ENCODE measurements at places on chromosomes 1 and 21.

- no peak for DNase-seq
These were observed 32.3 kb upstream of the TARDBP start for GRCh38 chr1:10980094-10980577.

GRCh38 chr1:88888750-88889149, 2.6 kb downstream of the GTF2B start:
- no peak for DNase-seq

- no peak for DNase-seq
These were observed 79.5 kb downstream of the STUM start for GRCh38 chr1:226627924-226628611.

GRCh38 chr1:41884256-41885230, 34.2 kb downstream of the HIVEP3 start:
- DNase-seq = no peak

GRCh38 chr1:54479251-54479650, 68.8 kb upstream of the ACOT11 start:
- no peak for DNase-seq

DNA sequence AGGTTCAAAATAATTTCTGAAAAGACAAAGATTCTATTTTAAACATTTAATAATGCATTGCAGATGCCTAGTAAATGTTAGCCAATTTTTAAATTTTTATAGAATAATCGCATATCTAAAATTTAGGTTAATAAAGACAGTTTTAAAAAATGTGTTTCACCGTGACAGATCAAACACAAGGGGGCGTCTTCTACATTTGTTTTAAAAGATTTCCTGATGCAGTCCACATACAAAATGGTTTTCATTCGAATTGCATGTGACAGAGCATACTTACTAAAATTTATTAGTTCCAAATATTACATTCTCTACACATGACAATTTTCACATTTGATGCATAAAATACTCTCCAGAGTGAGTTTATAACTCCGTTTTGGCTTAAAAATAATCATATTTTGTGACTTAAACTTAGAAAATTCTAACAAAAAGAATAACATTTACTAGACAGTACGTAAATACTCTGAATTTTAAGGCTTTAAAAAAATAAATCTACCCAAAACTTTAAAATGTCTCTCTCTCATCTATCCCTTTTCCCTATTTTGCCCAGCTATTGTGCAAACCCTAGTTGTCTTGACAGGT, 75.5 kb downstream of the ADAMTS1 start:
- peak; percentile 5 for DNase-seq

- DNase-seq = no peak
These were observed 186.1 kb downstream of the FGGY start for GRCh38 chr1:59482986-59483385.

GRCh38 chr1:88763649-88764406, 79.8 kb downstream of the PKN2 start:
- no peak for DNase-seq

DNA sequence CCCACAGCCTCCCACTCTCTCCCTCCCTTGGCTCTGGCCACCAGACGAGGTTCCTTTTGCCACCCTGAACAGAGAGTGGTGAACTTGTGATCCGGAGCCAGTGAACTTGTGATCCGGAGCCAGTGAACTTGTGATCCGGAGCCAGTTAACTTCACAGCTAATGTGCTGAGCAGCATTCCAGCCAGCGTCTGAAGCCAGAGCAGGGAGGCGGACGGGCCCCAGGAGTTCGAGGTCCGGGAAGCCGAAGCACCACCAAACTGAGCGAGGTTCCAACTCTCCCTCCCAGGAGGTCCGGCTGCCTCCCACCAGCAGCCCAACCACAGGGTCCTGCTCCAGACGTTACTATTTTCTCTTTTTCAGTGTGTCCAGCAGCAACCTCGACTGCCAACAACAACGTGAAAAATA, 85.8 kb downstream of the SYF2 start:
- no peak for DNase-seq

GRCh38 chr21:38534591-38534990, 36.3 kb upstream of the ERG start:
- DNase-seq = no peak

- DNase-seq = no peak
These were observed 35.6 kb downstream of the SNAP47 start for GRCh38 chr1:227770812-227771211.

DNA sequence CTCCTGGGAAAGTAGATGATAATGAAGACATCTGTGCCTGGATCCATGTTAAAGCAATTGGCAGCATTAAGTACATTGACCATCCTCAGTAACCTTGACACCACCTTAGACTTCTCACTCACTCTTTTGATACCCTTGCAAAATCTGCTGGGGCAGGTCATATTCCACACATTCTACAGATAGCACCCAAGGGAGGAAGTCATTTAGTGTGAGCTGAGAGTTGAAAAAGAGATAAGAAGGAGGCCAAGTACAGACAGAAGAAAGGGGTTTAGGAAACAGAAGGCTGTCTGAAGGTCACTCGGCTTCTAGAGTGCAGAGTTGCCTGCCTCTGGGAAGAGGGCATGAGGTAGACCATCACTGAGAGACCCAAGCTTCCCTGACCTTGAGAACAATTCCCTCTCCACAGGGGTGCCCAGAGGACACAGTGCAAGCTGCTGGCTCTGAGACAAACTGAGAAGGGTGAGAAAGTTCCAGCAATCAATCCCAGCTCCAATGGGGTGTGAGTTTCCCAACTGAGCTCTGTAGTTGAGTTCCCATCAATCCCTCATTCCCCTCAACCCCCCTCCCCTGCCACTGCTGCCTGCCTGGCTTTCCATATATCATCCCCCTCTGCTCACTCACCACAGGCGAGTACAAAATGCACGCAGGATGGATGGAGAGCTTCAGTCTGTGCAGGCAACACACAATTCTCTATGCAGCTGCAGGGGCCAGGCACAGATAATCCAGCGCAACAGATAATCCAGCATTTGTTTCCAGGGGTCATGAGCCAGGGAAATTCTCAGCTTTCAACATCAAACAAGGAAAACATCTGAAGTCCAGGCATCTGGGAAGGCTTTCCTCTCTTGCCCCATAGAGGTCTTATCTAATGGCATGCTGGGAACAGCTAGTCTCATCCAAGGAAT, 7.4 kb upstream of the MOB3C start:
- no peak for DNase-seq

DNA sequence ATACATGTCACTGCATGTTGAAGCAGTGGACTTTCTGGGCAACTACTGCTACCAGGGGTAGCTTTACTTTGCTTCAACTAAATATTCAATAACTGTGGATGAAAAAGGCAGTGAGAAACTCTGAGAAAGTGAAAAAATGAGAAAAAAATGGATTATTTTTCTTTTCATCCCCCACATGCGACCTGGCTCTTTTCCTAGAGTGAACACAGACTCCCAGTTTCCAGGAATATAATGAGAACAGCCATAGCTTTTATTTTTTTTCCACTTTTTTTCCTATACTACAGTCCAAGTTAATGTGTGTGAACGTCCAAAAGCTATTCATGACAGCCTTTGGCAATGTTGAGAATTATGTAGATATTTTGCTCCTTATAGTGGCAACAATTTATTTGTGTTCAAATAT, 230.4 kb downstream of the DNM3 start:
- no peak for DNase-seq

GRCh38 chr1:119674111-119674526, 26.1 kb upstream of the ZNF697 start:
- no peak for DNase-seq

DNA sequence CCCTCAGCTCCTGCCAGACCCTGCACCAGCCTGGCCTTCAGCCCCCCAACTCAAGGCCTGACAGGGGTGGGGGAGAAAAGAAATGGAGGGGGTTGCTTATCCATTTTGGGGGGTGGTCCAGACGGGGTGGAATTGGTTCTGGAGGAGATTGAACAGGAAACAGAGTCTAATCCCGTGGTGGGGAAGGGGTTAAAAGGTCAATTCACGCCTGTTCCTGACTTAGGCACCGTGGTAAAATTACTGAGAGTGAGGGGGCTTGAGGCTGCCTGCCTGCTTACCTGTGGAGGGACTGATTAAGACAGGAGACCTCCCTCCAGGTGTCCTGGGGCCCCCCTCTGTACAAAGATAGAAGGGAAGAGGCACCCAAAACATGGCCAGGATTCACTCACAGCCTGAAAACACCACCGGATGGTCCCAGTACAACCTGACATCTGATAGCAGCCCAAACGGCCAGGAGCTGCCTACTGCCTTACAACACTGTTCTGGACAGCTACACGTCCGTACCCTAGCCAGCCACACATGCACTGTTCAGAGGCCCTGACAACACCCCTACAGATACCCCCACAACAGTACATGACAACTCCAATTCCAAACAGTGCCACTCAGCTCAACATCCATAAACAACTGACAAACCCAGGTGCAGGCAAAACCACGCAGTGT, 31.8 kb downstream of the AHDC1 start:
- no peak for DNase-seq

DNA sequence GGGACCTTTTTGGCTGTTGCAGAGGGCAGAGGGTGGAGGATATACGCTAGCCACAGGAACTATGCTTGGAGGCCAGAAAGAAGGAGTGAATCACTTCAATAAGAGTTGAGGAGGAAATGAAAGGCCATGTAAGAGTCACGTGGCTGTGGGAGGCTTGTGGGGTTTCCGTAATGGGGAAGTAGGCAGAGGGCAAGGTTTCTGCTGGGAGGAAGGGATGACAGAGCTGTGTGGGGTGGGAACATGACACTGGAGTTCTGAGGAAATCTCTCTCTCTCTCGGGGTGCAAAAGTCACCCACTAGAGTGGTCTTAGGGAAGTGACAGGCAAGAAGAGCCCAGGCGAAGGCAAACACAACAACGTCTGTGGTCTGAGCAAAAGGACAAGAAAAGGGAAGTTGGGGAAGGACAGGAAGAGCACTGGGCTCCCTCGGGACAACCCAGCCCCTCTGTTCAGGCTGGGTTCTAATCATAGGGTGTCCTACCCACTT, 3.9 kb upstream of the CD1C start:
- no peak for DNase-seq

- DNase-seq = no peak
These were observed 37.6 kb upstream of the LDLRAP1 start for GRCh38 chr1:25505656-25506385.

DNA sequence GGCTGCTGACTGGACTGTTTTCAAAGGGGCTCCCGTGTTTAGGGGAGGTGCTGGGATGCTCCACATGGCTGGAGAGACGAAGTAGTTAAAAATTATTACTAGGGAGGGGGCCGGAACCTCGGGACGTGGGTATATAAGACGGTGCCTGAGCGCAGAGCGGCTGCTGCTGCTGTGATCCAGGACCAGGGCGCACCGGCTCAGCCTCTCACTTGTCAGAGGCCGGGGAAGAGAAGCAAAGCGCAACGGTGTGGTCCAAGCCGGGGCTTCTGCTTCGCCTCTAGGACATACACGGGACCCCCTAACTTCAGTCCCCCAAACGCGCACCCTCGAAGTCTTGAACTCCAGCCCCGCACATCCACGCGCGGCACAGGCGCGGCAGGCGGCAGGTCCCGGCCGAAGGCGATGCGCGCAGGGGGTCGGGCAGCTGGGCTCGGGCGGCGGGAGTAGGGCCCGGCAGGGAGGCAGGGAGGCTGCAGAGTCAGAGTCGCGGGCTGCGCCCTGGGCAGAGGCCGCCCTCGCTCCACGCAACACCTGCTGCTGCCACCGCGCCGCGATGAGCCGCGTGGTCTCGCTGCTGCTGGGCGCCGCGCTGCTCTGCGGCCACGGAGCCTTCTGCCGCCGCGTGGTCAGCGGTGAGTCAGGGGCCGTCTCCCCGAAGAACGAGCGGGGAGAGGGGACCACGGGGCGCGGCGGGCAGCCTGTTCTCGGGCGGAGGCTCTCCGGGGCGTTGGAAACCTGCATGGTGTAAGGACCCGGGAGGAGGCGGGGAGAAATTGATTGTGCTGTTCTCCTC, at the start of gene CHODL:
TSS of gene CHODL (plus strand) at position 163 of the 793 bp plus-strand sequence. CDS start at position 554, 391 bp downstream.
- no peak for DNase-seq

DNA sequence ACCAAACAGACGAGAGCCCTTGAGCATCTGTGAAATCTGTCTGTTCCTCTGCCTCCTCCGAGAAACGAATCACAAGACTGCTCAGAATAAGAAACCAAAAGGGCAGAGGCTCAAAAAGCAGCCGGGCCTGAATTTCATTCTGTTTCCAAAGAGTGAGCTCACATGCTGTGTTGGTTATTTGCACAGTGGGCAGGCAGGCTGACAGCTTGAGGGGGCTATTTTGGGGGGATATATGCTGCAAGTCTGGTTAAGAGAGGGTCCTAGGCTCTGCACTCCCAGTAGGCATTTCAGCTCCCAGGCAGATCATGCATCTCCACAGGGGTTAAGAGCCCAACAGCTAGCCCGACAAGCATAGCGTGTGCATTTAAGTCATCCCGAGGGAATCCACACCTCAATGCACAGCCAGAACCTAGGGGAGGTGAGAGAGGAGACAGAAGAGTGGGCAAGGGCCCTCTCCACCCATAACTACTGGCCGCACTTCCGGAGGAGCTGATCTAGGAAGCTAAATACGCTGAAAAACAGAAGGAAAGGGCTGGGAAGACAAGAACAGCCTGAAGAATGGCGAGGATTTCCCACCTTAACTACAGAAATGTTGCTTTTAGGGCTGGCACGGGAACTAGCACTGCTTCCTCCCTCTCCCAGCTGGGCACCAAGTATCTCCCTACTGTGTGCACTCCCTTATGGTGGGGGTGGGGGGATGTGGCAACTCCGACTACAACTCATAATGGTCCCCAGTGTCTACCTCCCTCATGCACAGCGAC, 3.7 kb downstream of the PGBD5 start:
- DNase-seq = peak; percentile 81
